ENCODE measurements at places on chromosomes 7 and 10. TPM values are rescaled to one million over a fixed set of nuclear protein-coding genes. Genes with fewer than 3 reads are reported as not detected.

DNA sequence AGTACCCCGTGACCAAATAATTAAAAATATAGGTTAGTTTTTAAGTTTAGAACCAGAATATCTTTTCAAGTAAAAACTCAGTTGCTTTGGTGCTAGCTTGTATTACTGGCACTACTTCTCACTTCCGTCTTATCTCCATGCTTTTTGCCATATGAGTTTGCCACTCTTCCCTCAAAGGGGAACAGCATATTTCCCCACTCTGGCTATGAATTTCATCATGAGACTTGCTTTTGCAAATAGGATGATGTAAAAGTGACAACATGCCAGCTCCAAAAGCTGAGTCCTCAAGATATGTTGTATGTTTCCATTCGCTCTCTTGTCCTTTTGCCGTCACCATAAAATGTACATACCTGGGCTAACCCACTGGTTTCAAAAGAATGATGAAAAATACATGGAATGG lies 178.1 kb upstream of the SEMA3A start:
- DNase-seq, result peak; percentile 66

DNA sequence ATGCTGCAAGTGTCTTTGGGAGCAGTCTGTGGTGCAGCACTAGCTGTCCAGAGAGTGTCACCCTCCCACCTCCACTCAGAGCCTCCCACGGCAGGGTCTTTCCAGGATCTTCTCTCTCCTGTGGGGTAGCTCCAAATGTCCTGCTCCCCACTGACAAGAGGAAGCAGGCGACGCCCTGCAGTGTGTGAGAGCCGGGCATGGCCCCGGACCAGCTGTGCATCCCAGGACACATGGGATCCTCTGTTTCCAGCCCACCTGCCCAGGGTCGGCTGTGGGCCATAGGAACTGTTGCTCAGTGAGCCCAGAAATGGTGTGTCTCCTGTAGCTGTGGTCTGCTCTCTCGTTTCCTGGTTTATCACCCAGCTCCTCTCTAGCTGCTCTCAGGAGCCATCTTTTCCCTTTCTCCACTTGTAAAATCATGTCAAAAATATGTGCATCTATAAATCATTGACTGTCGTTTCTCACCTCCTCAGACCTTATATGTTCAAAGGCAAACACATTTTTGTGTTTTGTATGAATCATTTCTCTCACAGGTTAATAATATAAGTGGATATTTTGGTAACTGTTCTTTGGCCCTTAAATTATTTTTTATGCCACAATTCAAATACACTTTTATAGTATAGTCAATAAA lies 74.9 kb downstream of the VWC2 start:
- no peak for DNase-seq

The SMKR1 gene
- total RNA-seq, result 0.65 TPM

GRCh38 chr10:60123172-60123571 lies 216.8 kb upstream of the CCDC6 start:
- peak; percentile 89 for DNase-seq
